ENCODE measurements at places on chromosomes 6 and 20.
A peak's percentile ranks its signal among the peaks of the same experiment; 100 is the strongest.

- DNase-seq = no peak
These were observed 2.2 kb downstream of the KCNB1 start for GRCh38 chr20:49480236-49480635.

DNA sequence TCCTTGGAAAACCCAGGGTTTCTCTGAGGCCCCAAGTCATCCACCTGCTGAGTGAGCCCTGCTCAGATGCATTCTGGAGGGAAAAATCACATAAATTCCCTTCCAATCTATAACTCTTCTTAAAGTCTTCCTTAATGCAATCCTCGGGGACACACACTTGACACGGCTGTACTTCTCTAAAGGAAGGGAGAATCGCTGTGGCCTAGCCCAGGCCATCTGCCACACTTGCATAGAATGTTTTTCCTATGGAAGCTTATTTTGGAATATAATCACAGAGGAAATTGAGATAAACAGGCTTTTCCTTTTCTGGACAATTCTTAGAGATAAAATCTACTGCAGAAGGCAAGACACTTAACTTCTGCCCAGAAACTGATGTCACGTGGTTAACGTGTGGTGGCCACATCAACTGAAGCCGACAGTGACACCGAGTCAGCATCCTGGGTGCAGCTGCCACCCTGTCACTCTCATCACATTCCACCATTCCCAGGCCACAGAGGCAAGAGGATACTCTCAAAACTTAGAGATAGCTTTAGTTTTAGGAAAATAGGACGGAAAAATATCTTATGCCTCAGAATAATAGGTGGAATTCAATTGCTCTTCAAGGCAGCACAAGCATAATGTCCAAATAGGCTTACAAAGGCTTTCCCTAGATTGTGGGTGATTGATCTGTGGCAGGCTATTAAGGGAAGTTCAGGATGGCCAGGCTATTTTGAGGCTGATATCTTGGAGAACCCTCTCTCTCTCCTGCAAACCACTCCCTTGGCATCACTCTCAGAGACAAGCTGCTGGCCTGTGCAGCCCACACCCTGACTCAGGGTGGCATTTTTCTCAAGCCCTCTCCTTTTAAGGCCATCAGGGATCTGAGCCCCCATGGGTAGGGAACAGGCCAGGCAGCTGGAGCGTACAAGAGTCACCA, 29.6 kb downstream of the PSMB1 start:
- no peak for DNase-seq

- no peak for DNase-seq
These were observed 11.7 kb upstream of the HTR1B start for GRCh38 chr6:77474973-77475372.

- no peak for DNase-seq
These were observed 797.0 kb upstream of the GJE1 start for GRCh38 chr6:141335477-141336273.

GRCh38 chr6:131950767-131951575, at the start of gene CCN2:
Gene CCN2 (minus strand): TSS chr6:131951372. CDS start chr6:131951172, 200 bp downstream.
- peak; percentile 99 for DNase-seq

Measured in BJ (cell line).